ENCODE measurements at places on chromosomes 4 and X. TPM values are rescaled to one million over a fixed set of nuclear protein-coding genes. Genes with fewer than 3 reads are reported as not detected.

Gene SLC2A9
- not detected for total RNA-seq

Gene SGMS2
- total RNA-seq = 0.43 TPM

Gene NAP1L2
- total RNA-seq = 16.2 TPM

Gene DDIT4L
- total RNA-seq = 7.0 TPM

Gene FHIP1A
- total RNA-seq = 95.8 TPM

Gene CFAP299
- not detected for total RNA-seq

DNA sequence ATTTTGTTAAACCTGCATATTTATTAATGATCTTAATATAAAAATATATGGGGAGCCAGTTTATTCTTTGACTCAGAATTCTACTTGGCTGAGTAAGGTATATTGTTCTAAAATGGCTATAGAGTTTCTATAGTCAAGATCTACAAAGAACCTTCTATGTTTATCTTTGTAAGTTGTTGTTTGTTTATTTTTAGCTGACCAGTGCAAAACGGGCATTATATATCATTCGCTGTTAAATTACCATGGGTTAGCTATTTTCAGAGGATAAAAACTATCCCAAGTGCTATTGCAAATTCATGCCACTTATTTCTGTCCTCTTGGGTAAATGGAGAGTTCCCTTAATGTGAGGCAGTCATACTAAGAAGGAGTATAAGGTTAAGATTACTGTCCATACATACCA, 5.3 kb upstream of the SPOCK3 start:
- peaks cover 17% of the 10 kb centered on the region for H3K27me3 ChIP-seq
- H3K4me1 ChIP-seq = peaks cover 8% of the 10 kb centered on the region
- H3K27ac ChIP-seq = no peak overlapping the region
- no peak for DNase-seq

GRCh38 chr4:93730760-93731159, 97.8 kb upstream of the ATOH1 start:
- H3K36me3 ChIP-seq = peaks cover 3% of the 10 kb centered on the region
- DNase-seq = peak; percentile 21
- no peak overlapping the region for H3K4me3 ChIP-seq
- H3K4me1 ChIP-seq = peaks cover 48% of the 10 kb centered on the region

GRCh38 chr4:165738571-165738970, 134.5 kb upstream of the TLL1 start:
- no peak for DNase-seq
- H3K27me3 ChIP-seq = no peaks in the 10 kb centered on the region
- H3K4me1 ChIP-seq = no peaks in the 10 kb centered on the region

DNA sequence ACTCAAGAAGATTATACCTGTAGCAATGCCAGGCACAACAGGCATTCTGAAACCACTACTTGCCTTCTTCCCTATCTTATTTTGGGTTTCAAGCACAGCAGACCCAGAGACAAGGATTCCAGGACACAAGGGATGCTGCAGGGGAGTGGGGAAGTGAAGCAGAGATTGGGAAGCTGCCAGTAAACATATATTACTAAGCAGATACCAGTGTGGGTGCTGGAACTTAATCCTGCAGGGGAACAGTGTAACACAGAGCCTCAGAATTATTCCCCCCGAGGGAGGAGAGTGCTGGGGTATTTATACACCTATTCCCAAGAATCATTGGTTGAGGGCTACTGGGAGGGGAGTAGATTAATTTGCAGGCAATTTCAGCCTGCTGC, 33.3 kb upstream of the MAML3 start:
- no peak for DNase-seq
- H3K27me3 ChIP-seq = no peaks in the 10 kb centered on the region
- no peak overlapping the region for H3K27ac ChIP-seq
- H3K4me3 ChIP-seq = no peak overlapping the region
- H3K36me3 ChIP-seq = no peaks in the 10 kb centered on the region

DNA sequence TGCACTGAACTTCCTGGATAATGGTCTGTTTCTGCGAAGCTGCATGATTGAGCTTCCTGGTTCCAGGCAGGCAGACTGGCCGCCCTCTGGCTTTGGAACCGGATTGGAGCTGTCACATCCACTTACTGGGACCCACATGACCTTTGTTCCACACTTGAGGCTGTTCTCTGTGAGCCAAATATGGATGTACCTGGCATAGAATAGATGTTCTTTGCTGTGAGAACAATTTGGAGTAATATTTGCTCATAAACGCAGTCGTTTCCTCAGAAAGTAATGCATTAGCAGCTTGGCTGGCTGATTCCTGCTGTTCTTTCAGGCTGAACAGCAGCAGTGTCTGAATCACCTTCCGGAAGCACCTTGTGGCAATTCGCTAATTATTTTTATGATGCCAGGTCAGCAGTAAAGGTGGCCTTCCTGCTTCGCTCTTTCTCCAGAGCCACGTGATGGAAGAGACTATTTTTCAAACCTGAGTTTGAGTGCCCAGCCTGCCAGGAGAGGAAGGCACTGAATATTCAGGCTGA, 78.1 kb upstream of the BOD1L1 start:
- no peak overlapping the region for H3K4me3 ChIP-seq
- H3K27ac ChIP-seq = peak overlapping the region; percentile 56
- no peaks in the 10 kb centered on the region for H3K4me1 ChIP-seq
- H3K27me3 ChIP-seq = no peaks in the 10 kb centered on the region

DNA sequence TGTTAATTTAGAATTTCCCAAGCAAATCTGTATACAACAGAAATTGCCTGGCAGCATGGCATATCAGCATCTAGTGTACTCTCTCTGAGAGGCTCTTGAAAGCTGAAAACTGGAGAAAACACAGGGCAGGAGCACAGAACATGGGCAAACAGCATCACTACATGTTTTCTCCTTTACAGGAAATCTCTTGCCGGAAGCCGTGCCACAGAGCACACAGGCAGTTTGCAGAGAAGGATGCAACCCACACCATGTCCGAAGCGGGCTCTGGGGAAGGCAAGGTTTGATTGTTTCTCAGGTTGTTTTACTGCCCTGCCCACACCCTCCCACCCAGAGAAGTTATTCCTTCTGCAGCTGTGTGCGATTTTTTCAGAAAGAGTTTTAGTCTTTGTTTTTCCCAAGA, 41.1 kb upstream of the FAM9C start:
- no peaks in the 10 kb centered on the region for H3K36me3 ChIP-seq
- no peak overlapping the region for H3K4me3 ChIP-seq
- H3K4me1 ChIP-seq = peaks cover 7% of the 10 kb centered on the region
- DNase-seq = no peak
- no peaks in the 10 kb centered on the region for H3K27me3 ChIP-seq

GRCh38 chr4:10267066-10267465, 150.5 kb upstream of the WDR1 start:
- no peak overlapping the region for H3K27ac ChIP-seq
- no peaks in the 10 kb centered on the region for H3K4me1 ChIP-seq
- no peaks in the 10 kb centered on the region for H3K27me3 ChIP-seq
- no peaks in the 10 kb centered on the region for H3K36me3 ChIP-seq
- no peak for DNase-seq
- H3K4me3 ChIP-seq = no peak overlapping the region

All from GM23338 (cell line).